Activated CD8-positive, alpha-beta memory T cell treated with anti-CD3 and anti-CD28 coated beads, Interleukin-2, amount 10 ng/mL, durations not matched to agents 7 days and 5 days (primary cell): ENCODE measurements at places on chromosomes 6 and 20.

- no peak for DNase-seq
Measured at GRCh38 chr6:155388591-155388990, 67.0 kb downstream of the NOX3 start.

- peak; percentile 89 for DNase-seq
Measured at GRCh38 chr6:113970805-113971676, at the start of gene HDAC2. TSS of gene HDAC2 (minus strand) at chr6:113971148. CDS start at chr6:113970908, 240 bp downstream.

- no peak for DNase-seq
Measured at GRCh38 chr6:1726341-1726768, 116.6 kb downstream of the FOXC1 start.

DNA sequence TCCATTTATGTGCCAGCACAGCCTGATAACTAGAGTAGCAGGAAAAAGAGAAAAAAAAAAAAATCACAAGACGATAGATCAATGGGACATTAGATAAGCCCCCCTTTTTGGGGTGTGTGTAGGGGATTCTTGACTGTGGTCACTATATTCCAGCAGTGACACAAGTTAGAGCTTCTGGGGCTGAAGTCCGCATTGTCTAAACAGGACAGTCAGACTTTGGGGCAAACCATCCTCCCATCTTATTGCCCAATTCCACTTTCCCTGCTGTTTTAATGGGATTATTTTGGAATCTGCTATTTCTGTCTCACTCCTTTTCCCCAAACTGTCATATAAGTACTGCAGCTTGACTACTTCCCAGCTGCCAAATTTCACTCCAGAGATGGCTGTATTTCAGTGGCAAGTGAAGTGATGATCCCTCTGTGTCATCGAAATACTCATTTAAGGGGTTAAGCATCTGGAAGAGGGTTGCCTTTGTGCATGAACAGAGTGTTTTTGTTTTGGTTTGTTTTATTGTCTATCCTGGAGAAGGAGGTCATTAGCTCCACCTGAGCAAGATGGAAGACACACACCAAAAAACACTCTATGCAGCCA, 182.5 kb downstream of the ATXN1 start:
- no peak for DNase-seq

DNA sequence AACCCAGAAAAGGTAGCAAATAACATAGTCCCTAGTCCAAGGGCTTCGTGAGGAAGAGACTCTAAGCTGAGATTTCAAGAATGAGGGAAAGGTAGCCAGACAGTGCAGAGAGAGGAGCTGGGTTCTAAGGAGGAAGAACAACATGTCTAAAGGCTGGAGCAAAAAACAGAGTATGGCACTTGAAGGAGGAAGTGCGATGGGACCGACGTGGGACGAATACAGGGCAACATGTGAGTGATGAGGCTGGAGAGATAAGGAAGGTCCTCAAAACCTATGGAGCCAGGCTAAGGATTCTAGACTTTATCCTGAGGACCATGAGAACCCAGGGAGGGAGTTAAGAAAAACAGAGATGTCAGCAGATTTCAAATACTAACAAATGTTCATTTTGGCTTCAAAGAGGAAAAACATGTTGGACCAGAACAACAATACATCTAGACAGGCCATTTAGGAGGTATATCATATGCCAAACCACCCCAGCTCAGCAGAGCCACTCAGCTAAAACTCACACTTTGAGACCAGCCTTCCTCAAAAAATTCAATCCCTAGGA, 17.5 kb downstream of the ATXN1 start:
- no peak for DNase-seq

GRCh38 chr20:12252793-12253192, 335.1 kb downstream of the BTBD3 start:
- DNase-seq, result no peak

DNA sequence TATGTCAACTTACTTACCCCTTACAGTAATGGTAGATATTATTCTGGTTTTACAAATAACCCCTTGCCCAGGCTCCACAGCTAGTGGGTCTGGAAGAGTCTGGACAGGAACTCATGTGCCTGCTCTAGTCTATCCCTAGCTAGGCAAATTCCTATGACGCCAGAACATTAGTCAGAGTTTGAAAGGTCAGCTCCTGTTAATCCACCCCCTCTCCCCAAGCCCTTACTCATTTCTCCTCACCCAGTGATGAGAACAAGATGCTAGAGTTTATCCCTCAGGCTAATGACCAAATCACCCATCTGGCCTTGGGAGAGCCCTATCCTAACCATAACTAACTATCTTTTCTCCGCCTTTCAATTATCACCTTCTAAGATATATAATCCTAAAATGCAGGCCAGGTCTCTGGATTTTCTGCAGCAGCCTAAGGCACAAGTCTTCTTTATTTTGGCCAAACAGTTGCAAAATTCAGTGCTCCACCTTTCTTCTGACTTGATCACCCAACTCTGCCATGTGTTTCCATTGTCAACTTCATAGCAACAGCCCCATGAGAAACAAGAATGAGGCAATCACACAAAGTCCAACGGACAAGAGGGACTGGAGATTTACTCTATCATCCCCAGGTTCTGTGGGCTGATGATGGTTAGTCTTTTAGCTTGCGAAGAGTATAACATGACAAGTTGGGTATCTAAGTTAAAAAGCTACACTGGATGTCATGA, 113.3 kb downstream of the TASP1 start:
- DNase-seq, result no peak

DNA sequence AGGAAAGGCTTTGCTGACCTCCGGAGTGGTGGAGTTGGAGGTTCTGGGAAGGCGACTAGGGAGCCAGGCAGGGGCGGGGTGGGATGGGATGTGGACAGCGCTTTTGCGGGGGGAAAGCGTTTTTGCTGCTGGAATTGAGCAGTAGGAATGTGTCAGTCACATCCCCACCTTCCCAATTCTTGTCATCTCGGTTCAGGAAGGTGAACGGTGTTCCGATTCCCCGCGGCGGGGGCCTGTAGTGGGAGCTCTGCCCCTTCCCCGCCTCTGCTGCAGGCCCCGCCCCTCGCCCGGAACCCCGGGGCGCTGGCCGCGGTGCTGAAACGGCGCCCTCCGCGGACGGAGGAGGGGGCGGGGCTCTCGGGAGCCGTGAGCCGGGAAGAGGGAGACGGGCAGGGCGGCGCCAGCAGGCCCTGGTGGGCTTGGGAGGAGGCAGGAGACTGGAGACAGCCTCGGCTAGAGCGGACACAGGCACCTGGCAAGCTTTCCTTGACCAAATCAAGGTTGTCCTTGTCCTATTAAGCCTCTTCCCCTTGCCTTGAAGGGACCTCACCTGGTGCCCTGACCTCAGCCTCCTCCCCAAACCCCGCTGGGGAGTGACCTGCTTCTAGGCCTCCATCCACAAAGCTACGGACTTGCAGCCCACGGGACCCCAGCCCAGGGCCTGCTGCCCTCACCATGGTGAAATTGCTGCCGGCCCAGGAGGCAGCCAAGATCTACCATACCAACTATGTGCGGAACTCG, at the start of gene LHFPL5:
Gene LHFPL5, plus strand, starts transcription at position 357 of the 741 bp plus-strand sequence. Its CDS starts 319 bp downstream, at position 676.
- DNase-seq, result peak; percentile 59
